ENCODE measurements at places on chromosomes 16 and 17.
A peak's percentile ranks its signal among the peaks of the same experiment; 100 is the strongest.

- no peak for DNase-seq
Measured at GRCh38 chr17:16975277-16975651, 3.3 kb upstream of the TNFRSF13B start.

- no peak for DNase-seq
Measured at GRCh38 chr17:36993227-36993626, 44.5 kb downstream of the AATF start.

DNA sequence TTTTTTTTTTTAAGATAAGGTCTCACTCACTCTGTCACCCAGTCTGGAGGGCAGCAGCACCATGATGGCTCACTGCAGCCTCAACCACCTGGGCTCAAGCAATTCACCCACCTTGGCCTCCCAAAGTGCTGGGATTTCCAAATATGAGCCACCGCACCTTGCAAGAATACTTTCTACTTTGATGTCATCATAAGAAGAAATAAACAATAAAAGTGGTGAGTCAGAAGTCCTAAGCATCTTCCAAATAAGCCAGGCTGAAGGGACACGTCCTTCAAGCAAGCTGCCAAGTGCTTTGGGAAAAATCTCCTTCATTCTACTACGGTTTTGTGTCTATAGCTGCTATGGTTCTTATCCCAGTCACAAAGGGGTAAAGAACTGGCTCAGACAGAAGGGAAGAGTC lies 20.3 kb downstream of the HASPIN start:
- DNase-seq = no peak

GRCh38 chr16:23824909-23825308 lies 10.9 kb upstream of the PRKCB start:
- no peak for DNase-seq

DNA sequence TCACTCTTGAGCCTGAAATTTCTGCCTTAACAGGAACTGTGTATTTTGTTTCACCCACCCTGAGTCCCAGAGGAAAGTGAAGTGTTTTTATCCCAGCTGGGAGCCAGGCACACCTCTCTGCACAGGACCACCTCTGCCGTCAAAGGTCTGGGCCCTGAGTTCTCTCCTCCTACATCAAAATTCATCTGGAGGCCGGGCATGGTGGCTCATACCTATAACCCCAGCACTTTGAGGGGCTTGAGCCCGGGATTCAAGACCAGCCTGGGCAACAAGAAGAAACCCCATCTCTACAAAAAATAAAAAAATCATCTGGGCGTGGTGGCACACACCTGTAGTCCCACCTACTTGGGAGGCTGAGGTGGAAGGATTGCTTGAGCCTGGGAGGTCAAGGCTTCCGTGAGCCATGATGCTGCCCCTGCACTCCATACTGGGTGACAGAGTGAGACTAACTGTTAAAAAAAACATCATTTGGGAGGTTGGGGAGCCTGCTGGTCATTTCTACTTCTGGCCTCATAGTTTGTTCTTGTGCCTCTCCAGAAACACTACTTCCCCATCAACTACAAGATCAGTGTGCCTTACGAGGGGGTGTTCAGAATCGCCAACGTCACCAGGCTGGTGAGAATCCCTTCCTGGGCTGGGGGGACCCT lies 9.8 kb downstream of the IL34 start:
- DNase-seq = no peak

DNA sequence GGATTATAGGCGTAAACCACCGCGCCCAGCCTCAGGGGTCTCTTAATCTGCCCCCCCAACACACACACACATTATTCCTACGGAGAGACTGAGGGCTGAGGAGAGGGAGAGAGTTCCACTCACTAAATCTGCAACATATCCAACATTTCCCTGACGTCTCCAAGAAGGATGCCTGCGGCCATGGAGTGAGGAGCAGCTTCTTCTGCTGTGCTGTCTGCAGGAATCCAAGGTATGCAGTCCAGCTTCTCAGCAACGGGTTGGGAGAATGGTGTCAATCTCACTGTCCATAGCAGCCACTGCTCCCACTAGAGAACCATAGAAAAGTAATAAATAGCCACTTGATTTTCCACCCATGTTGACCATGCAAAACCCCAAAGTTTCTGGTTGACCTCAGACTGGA lies 5.1 kb upstream of the PLXDC1 start:
- DNase-seq = no peak

DNA sequence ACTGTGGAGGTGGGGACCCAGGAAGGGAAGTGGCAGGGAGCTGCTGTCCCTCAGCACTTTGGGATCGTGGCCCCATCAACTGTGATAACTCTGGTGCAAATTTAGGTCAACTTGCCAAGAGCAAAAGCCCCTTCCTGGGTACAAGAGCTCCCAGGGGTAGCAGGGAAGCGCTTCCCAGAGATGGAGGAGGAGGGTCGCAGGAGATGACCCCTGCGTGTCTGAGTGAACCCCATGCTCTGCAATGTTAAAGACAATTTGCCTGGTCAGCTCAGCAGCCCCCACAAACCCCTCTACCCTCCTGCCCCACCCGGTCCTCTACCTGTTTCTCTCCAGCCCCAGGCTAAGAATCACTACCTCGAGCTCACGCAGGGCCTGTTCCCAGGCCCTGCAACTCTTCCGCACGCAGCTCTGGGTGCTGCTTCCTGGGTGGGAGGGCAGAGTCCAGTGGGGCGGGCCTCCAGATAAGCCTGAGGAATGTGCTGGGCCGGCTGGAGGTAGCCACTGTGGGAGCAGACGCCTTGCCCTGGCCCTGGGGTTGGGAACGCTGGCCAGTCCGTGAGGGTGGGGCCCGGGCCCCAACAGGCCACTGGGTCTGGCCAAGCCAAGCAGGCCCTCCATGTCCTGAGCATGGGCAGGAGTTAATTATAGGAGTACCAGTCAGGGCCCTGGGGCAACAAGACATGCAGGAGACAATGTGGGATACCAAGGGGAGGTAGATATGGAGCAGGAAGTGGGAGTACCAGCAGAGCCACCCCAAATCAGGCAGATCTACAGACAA lies 6.1 kb downstream of the DOK4 start:
- peak; percentile 55 for DNase-seq

DNA sequence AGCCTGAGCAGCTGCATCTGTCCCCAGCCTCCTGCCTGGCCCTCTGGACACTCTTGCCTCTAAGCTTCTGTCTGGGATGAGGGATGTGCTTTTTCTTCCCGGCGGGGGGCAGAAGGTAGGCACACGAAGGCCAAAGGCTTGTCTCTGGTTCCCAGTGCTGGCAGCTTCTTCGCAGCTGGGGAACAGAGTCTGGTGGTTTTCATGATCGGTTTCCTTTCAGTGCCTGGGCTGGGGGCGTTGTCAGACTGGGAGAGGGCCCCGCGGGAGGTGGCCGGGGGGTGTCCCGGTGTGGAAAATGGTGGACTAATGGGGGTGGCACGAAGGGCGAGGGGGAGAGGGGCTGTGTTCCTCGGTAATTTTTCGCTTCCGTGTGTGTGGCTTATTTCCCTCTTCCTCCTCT lies 988 bp downstream of the RAP1GAP2 start:
- DNase-seq = no peak

- peak; percentile 60 for DNase-seq
Measured at GRCh38 chr17:41510251-41511065, 5.0 kb upstream of the KRT13 start.

GRCh38 chr17:80574496-80574895 lies 29.9 kb downstream of the RPTOR start:
- no peak for DNase-seq

DNA sequence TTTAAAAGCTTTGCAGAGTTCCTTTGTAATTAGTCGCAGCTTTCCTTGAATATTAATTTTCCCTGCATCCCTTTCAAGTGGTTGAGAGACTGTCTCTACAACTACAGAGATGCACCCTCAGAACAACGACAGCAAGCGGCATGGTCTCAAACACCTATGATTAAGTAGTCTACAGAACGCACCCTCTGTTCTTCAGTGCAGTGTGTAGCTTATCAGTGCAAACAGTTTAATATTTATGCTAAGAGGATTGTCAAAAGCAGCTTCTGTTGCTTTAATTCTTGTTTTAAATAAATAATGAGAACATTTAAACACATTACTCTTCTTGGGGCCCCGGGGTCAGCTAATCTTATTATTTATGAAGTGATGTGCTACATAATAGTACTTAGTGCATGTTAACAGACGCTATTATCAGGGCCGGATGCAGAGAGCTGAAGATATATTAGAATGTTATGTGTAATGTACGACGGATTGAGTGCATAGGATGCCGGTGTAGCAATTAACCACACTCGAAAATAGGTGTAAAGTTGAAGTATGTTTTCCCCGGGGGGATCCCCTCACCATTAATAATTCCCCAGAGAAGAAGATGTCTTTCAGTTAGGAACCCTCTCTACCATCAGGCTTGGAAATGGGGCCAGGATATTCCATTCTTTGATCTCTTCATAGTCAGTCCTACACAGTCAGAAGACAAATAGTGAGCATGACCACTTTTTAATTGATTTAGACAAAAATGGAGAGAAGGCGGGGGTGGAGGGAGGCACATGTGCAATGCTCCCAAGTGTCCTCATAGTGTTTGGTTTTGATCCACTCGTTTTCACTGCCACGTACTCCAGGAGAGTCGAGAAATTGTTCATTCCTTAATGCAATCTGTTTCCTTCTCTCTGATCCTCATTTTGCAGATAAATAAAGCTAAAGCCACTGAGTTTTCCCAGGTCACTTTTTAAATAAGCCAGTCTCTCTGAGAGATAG lies 176.3 kb downstream of the IRX3 start:
- no peak for DNase-seq

Measured in DMS53 (cell line).